ENCODE measurements at places on chromosomes 2 and 18.
A peak's percentile ranks its signal among the peaks of the same experiment; 100 is the strongest.

DNA sequence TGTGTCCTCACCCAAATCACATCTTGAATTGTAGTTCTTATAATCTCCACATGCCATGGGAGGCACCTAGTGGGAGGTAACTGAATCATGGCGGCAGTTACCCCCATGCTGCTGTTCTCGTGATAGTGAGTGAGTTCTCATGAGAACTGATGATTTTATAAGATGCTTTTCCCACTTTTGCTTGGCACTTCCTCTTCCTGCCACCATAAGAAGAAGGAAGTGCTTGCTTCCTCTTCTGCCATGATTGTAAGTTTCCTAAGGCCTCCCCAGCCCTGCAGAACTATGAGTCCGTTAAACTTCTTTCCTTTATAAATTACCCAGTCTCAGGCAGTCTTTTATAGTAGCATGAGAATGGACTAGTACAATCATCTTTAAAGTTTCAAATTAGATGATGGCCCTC lies 902.4 kb upstream of the PIK3C3 start:
- no peak for DNase-seq

GRCh38 chr2:202037086-202037485 lies 3.4 kb downstream of the FZD7 start:
- no peak for DNase-seq

- DNase-seq = no peak
These were observed 22.8 kb downstream of the ICA1L start for GRCh38 chr2:202848813-202849212.

- no peak for DNase-seq
These were observed 164.1 kb downstream of the SMAD7 start for GRCh38 chr18:48786455-48787202.

GRCh38 chr2:74439803-74440377 lies 1.8 kb downstream of the RTKN start:
- DNase-seq = no peak

DNA sequence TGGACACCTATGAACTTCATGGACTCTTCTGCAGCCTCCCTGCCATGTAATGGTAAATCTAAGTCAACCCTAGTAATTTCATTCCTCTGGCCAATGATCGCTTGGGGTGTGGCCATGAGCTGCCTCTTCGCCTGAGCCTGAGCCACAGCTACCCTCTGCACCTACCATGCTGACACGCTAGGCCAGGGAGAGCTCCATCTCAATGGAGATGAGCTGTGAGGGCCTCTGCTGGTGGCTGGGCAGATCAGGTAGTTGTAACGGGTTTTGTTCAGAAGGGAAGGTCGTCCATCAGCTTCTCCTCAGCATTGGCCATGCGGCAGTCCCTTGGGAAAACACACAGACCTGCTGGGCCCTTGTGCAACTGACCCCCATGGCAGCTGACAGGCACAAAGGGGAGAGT lies 24.4 kb downstream of the MPHOSPH10 start:
- no peak for DNase-seq

DNA sequence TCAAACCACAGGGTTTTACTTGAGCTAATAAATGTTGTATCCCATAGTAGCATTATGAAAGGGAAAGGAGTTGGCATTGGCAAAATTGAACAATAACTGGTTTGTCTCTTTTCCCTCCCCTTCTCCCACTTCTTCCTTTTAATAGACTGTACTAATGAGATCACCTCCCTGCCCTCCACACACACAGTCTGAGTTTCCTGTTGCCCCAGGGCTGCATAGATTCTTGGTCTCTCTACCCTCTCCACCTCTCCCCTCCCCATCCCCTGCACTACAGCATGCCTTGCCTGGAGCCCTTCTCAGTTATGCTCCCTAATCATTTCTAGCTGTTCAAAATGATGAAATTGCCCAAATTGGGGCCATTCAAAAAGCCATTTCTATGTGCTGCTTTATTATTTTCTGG lies 37.2 kb upstream of the NEMP2 start:
- DNase-seq = no peak

- DNase-seq = no peak
These were observed 67.3 kb upstream of the NRP2 start for GRCh38 chr2:205614965-205615364.

GRCh38 chr2:88024509-88024908 lies 8.2 kb upstream of the RNU2-63P start:
- DNase-seq = no peak

DNA sequence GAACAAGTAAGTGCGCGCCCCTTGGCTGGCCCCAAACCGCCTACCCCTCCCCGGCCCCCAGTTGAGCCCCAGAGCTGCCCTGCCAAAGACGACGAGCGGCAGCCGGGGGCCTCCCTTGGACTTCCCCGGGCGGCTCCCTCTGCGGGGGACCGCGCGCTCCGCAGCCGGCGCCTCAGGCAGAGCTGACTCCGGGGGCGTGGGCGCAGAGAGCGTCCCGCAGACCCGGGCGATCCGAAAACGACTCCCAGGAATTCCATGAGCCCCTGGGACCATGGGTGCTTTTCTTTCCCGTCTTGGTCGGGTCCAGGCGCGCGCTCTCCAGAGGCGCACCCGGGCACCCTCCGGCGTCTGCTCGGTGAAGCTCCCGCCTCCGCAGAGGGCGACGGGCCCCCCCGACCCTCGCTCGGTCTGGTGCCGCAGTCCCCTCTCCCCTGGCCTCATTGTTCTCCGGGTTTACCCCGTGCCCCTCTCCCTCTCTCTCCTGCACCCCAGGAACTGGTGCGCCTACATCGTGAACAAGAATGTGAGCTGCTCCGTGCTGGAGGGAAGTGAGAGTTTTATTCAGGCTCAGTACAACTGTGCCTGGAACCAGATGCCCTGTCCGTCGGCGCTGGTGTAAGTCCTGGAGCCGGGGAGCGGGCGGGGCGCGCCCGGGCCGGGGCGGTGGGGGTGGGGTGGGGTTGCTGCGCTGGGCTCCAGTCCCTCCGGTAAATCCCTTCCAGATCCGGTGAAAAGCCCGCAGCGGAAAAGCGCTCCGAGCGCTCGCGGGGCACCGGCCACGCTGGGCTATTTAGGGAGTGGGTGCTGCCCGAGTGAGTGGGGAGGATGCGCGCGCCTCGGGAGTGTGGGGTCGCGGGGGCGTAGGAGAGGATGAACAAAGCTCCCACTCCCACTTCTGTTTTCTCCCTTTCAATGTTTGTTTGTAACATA lies 776 bp downstream of the EMILIN2 start:
- DNase-seq = no peak

GRCh38 chr2:57461624-57462023 lies 585.0 kb upstream of the VRK2 start:
- no peak for DNase-seq

- DNase-seq = no peak
These were observed 177.9 kb upstream of the SETBP1 start for GRCh38 chr18:44502790-44503189.

DNA sequence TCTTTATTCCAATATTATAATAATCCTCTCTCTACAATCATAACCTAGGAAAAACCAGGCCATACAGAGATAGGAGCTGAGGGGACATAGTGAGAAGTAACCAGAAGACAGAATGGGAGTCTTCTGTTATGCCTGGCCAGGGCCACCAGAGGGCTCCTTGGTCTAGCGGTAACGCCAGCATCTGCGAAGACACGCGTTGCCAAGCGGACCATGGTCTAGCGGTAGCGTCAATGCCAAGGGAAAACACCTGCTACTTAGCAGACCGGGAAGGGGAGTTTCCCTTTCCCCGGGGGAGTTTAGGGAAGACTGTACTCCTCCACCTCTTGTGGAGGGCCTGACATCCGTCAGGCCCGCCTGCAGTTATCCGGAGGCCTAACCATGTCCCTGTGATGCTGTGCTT lies 36.6 kb downstream of the ARL6IP6 start:
- no peak for DNase-seq

DNA sequence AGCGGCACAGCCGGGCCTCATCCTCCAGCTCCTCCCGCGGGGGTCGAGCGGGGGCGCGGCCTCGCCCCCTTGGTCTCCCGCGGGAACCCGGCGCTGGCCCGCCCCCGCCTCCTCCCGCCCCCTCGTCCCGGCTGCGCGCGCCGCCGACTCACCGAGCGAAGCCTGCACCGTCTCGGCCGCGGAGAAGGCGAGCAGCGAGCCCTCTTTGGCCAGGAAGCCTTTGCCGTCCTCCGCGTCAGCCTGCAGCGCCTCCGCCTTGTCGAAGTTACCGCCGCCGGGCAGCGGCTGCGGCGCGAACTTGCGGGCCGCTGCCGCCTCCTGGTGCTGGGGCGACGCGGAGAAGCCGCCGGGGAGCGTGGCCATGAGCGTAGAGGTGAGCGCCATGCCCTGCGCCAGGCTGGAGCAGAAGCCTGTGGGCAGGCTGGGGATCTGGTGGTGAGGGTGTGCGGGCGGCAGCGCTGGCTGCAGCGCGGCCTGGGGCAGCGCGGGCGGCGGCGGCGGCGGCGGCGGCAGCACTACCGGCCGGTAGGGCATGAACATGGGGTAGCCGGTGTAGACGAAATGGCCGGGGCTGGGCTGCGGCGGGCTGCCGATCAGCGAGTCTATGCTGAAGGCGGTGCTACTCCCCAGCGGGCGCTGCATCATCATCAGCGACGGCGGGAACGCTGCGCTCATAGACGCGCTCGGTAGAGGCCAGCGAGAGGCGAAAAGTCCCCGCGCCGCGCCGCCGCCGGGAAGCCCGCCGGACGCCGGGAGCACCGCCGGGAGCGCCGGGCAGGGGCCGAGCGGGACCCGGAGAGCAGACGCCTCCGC lies 683 bp downstream of the GBX2 start:
- no peak for DNase-seq

DNA sequence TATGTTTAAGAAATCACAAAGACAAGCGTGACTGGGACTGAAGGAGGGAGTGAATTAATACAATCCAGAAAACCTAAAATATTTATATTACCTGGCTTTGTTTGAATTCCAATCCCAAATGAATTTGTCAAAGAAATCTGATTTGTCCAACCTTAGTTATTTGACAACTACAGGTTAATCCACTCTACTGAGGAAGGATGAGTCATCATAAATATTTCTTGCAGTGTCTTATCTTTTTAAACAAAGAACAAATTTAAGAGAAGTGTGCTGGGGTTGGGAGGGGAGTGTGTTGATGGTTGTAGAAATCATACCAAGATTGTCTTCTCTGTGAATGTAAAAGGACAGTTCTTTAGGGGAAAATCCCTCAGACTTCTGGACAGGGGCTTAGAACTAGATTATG lies 1106.3 kb upstream of the SLC39A10 start:
- no peak for DNase-seq

GRCh38 chr18:66495844-66496243 lies 108.0 kb downstream of the CDH19 start:
- peak; percentile 24 for DNase-seq

- DNase-seq = peak; percentile 29
These were observed 5.2 kb upstream of the C18orf63 start for GRCh38 chr18:74310411-74310810.

- DNase-seq = no peak
These were observed 23.2 kb upstream of the SEH1L start for GRCh38 chr18:12924616-12925015.

GRCh38 chr18:2692508-2692907 lies 37.0 kb downstream of the SMCHD1 start:
- DNase-seq = no peak

DNA sequence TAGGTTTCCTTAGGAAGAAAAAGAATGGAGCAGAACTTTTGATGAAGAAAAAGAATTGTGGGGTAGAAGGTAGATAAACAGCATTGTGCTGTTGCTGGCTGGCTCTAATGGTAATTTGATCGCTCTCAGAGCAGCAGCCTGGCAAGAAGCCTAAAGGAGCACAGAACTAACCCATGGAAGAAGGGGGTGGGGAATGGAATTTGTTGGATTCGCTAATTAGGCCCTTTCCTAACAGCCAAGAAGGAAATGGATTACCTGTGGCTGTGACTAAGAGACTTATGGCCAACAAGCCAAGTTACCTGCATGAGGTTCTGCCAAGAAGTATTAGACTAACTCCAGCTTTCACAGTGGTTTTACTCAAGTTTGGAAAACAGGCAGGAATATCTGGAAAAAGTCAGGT lies 210.6 kb downstream of the IKZF2 start:
- no peak for DNase-seq

DNA sequence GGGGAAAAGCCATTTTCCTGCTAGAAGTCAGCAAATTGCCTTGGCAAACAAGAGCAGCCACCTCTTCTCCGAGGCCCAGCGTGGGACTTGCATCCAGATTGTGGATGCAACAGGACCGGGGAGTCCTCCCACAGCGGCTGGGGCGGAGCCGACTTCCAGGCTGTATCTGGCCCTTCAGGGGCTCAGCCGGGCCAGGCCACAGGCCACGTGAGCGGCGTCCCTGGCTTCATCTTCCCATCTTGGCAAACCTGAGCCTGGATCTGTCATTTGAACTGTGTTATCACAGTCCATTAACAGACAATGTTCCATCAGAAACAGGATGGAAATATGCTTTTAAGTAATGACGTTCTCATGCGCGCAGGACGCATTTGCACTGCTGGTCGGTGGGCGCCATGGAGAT lies 483.5 kb upstream of the SALL3 start:
- no peak for DNase-seq

- no peak for DNase-seq
These were observed 79.2 kb downstream of the SETBP1 start for GRCh38 chr18:44759925-44760342.

- no peak for DNase-seq
These were observed 111.5 kb upstream of the GLI2 start for GRCh38 chr2:120624061-120624737.

- no peak for DNase-seq
These were observed 202.9 kb upstream of the RAB12 start for GRCh38 chr18:8406186-8406867.

GRCh38 chr2:5980450-5981190 lies 288.4 kb downstream of the SOX11 start:
- DNase-seq = no peak

GRCh38 chr2:130261099-130261498 lies 62.9 kb upstream of the TUBA3E start:
- no peak for DNase-seq

DNA sequence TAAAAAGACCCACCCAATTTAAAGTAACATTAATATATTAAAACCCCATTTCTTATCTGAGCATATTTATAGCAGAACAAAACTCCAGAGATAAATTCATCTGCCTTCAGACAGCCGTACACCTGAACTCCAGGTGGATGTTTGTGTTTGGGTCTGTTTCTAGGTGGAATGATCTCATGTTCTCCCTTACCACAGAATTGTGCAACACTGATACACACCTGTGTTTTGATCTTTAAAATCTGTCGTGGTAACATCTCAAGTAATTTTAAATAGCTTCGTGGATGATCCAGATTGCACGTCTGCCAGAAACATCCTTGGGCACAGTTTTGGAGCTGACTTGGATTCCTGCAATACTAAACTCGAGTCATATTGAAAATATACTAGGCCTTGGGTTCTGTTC lies 207.5 kb upstream of the FOSL2 start:
- DNase-seq = no peak

DNA sequence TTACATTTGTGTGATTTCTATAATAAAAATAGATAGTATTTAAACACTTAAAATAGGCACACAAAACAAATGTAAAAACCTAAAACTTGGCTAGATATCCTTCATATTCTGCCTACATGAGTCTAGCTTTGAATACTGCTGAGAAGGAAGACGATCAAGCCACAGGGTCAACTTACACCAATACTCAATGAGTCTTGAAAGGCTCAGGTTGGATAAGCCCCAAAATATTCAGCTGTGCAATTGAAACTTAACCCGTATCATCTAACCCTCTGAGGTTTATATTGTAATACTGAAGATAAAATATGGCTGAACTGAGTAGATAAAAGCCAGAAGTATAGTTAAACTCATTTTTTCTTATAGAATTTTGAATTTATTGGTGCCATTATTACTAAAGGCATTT lies 313.0 kb upstream of the NRXN1 start:
- no peak for DNase-seq

Data from GF-D8 (cell line).